Fibroblast of the aortic adventitia (primary cell): ENCODE measurements at places on chromosomes 1 and 21. TPM values are rescaled to one million over a fixed set of nuclear protein-coding genes. Genes with fewer than 3 reads are reported as not detected.

DNA sequence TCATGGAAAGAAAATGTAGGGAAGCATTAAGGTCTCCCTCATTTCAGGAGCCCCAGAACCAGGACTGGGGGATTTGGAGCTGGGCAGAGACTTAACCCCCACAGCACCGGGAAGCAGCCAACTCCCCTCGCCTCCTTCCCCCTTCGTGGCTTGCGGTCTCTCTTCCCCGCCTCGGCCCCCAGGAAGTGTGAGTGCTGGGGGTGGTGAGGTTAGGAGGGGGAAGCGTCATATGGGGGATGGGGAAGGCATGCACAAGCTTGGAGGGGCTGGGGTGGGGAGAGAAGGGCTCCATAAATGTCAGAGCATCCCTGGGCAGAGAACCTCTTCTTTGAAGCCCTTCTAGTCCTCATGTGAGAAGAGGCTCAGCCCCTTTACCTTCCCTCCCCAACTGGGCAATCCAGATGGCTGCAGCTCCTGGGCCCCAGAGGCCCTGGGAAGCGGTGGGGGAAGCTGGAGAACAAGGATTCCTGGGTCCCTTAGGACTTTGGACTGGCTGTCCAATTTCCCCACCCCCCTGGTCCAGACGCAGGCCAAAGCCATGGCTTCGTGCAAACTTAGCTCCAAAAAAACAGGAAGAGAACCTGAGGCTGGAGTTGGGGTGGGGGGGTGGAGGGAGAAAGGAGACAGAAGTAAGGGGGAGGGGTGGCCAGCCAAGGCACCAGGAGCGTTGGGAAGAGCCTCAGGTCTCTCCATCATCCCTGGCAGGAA lies 7.8 kb downstream of the ZBTB7B start:
- DNase-seq: no peak

The C1orf94 gene
- not detected in 2 replicates for total RNA-seq

The KIF17 gene
- 0.27 and 3.0 TPM in 2 replicates for total RNA-seq

DNA sequence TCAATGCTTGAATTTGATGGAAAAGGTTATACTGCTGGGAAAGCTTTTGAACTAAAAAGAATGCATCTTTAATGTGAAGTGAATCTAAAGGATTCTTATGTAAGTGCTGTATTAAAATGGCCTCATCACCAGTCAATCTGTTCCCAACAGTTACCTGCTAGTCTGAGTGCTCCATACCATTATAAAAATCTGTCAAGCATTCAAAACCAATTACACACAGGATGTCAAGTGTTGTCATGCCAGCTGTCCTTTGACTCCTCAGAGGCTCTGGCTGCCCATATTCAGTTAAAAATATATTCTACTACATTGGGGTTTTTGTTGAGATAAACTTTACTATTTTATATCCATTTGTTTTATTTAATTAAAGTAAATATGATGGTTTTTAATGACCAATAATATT lies 1587.7 kb downstream of the AMY1C start:
- no peak for DNase-seq

The APP gene
- 404 and 722 TPM in 2 replicates for total RNA-seq

GRCh38 chr1:61079296-61079897 lies 3.0 kb upstream of the NFIA start:
- DNase-seq: no peak

DNA sequence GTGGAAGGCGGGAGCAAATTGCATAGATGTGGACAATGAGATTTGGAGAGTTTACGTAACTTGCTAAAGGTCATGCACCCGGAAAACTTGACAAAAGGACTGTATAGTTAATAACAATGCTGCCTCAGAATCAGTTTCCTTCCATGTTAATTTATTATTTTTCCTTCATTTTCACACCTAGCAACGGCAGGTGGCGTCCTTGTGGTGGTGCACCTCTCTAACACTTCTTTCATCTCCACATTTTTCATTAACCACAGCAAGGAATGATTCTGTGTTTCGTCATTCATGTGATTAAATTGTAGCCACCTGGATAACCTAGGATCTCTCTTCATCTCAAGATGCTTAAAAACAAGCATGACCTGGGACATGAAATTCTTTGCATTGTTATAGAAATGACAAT lies 2133.0 kb downstream of the NCAM2 start:
- DNase-seq: no peak

The HLX gene
- total RNA-seq: 4.1 and 25.4 TPM in 2 replicates

DNA sequence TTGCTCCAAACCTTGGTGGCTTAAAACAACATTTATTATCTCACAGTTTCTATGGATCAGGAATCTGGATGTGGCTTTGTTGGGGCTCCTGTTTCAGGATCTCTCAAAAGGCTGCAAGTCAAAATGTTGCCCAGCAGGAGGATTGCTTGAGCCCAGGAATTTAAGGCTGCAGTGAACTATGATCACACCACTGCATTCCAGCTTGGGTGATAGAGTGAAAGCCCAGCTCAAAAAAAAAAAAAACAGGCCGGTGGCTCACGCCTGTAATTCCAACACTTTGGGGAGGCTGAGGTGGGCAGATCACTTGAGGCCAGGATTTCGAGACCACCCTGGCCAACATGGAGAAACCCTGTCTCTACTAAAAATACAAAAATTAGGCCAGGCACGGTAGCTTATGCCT lies 30.0 kb downstream of the BCAS2 start:
- DNase-seq: no peak

- DNase-seq: peak; percentile 96
Observed at GRCh38 chr1:39238476-39238875, 34.0 kb downstream of the MACF1 start.

DNA sequence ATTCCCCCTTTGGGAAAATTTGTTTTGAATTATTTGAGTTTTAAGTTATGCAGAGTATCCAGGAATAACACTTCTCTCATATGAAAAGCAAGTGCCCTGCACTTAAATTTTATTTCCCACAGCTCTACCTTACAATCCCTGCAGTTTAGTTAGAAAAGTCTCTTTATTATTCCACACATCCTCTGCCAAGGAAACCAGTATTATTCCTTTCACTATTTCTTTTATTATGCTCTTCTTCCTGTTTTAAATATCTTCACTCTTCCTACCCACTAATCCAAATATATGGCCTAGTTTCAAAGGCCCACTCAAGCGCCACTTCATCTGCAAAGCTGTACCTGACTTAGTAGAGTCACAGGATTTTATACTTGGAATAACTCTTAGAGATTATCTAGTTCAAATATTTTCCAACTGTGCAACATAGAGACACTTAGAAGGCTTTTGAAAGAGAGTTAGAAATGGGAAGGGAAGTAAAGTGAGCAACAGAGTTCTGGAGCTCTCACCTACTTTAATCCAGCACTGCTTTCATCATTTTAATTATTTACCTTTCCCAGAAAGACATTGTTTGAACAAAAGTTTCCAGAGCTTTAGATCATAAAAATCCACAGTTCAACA lies 97.2 kb upstream of the LYPLAL1 start:
- no peak for DNase-seq

DNA sequence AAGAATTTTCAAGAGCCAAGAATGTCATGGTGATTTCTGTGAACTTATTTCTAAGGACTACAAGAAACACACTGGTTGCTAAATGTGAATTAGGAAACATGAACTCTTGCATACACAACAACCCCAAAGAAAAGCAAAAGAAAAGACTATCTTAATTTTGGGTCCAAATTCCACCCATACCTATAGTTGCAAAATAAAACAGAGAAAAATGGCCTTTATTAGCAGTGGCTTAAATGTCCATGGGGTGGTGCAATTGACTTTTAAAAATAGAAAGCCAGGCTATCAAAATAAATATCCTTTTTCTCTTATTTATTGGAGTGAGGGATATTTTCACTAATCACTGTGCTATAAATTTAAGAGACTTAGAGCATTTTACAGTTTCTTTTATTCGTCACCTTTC lies 80.9 kb upstream of the DPYD start:
- DNase-seq: peak; percentile 68

The PROX1 gene
- total RNA-seq: 0.36 TPM in 1 of 2 replicates, not detected in the other

The MACO1 gene
- 17.3 and 23.4 TPM in 2 replicates for total RNA-seq

GRCh38 chr1:33005838-33006421 lies 30.8 kb downstream of the AK2 start:
- peak; percentile 52 for DNase-seq

The BCAN gene
- not detected in 2 replicates for total RNA-seq

The WNT4 gene
- under 0.01 TPM in 1 of 2 replicates, not detected in the other for total RNA-seq

The B4GALT2 gene
- total RNA-seq: 19.7 and 99.1 TPM in 2 replicates

DNA sequence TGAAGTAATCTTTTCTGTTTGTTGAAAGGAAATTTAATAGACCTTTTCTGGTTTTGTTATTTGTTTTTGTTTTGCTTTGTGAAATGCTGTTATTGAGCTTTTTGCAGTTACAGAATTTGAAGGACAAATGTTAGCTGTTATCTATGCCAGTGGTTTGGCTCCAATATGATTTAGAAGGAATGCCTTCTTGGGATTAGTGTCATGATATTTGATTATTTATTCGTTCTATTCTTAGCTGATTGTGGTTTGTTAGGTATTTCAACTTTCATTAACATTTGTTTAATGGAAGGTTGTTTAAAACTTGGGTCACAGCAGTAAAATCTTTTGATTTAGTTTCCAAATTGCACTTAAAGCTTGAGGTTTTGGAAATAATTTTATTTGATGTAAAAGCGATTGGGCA lies 33.5 kb downstream of the ADGRL2 start:
- DNase-seq: peak; percentile 60

The GJB3 gene
- not detected in 2 replicates for total RNA-seq

GRCh38 chr1:27010226-27010994 lies 2.2 kb downstream of the TENT5B start:
- DNase-seq: no peak

The OLIG2 gene
- not detected in 2 replicates for total RNA-seq

DNA sequence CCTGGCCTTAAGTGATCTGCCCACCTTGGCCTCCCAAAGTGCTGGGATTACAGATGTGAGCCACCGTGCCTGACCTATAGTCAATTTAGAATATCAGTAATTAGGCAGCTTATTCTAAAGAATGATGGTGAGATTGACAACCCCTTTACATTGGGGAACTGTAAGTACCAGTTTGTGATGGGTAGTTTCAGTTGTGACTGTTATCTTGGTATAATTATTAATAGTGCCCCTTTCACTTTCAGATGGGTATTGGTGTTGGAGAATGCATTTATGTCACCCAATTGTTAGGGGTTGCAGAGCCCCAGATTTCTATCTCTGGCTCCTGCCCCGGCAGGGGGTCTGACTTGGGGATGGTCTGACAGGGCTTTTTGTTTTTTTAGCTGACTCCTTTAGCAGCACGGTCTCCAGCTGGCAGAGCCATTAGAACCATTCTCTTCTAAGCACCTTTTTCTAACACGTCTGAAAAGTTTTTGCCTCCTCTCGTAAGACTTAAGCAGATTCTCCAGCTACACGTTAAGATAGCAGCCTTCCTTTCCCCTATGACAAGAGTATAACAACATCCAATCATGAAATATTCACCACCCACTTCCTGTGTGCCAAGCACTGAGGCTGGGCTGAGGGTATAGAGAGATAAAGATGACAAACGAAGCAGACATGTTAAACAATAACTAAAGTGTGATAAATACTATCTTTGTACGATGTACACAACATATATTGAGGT lies 157.8 kb downstream of the SDCCAG8 start:
- no peak for DNase-seq

The TDRD10 gene
- not detected in 2 replicates for total RNA-seq

The NEXN gene
- total RNA-seq: 17.6 and 66.4 TPM in 2 replicates
